AG10803 (cell line): ENCODE measurements at places on chromosomes 2 and 18.
A peak's percentile ranks its signal among the peaks of the same experiment; 100 is the strongest.

- peak; percentile 87 for DNase-seq
Measured at GRCh38 chr2:169479257-169480078, at the start of gene BBS5. Gene BBS5, plus strand, starts transcription at chr2:169479494. Its CDS starts 60 bp downstream, at chr2:169479554.

DNA sequence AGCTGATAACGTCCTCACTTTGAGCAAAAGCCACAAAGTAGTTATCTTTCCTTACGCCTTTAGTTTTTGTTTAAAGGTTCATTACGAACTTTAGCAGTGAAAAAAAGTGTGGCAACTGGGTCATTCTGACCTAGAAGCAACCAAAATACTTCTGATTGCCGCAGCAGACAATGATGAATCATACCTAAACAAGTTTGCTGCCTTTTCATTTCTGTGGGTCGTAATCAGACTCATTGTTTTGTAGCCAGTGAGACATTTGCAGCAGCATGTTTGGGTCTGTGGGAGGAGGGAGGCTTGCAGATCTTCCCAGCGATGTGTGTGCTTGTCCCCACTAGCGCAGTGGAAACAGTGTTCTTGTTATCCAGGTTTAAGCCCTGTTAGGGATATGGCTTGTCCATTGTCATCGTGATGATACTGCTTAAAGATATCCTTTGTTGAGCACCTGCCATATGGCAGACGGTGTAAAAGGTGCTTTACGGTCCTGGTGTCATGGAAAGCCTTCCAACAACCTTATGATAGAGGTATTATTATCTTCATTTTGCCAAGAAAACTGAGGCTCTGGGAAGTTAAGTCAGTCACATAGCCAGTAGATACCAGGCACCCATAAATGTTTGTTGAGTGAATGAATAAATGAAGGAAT lies 1.3 kb upstream of the GREB1 start:
- DNase-seq = peak; percentile 32

GRCh38 chr2:42925742-42926433 lies 133.5 kb upstream of the HAAO start:
- DNase-seq = peak; percentile 66

- DNase-seq = no peak
Measured at GRCh38 chr18:79416677-79417052, 20.9 kb downstream of the NFATC1 start.

DNA sequence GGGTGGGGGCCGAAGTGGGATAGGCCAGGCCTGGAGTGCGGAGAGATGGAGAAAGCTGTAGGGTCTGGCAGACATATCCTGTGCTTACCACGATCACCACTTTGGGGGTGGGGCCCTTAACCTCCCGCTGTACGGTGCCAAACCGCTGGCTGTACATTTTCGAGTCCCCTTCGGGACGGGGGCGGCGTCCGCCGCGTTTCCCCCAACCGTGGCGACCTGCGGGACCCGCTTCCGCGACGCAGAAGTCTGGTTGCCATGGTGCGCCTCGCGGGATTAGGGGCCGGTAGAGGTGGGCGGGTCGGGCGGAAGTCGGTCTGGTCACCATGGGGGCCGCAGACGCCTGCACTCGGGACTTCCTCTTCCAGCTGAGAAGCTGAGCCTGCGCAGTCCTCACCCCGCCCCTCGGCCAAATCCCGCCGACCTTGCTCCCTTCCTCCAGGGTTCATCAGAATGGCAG lies at the start of gene CFAP53:
Gene CFAP53, minus strand, starts transcription at position 248 of the 457 bp plus-strand sequence. Its CDS starts 91 bp downstream, at position 157.
- peak; percentile 87 for DNase-seq

DNA sequence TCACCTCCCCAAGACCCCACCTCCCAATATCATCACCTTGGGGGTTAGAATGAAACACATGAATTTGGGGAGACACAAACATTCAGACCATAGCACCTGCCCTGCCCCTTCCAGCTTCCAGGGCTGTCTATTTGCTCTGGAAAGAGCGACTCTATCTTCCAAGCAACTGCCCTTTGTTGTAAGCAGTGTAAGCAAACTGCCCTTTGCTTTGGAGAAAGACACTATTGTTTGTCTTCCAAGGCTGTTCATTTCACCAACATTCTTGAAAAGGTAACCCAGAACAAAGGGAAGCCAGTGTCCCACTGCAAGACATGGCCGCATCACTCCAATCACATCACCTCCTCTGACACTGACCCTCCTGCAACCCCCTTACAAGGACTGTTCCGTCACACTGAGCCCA lies 16.9 kb upstream of the SEH1L start:
- DNase-seq = no peak

DNA sequence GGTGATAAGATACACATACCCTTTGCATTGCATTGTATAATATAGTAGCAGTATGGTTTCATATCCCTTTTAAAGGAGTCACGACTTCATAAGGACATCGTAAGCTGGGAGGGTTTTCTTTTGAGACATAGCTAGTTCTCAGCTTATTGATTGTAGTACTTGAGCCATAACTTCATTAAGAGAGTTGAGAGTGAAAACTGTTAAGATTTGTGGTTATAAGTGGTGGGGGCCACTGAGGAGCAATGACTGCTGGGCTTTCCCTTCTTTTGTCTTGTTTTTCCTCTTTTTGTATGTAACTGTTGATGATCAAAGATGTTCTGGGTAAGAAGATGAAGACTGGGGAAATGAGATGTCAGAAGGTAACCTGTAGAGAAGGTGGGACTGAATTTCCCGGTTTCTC lies 11.0 kb downstream of the EIF5B start:
- DNase-seq = no peak

GRCh38 chr2:100054426-100054825 lies 88.0 kb downstream of the AFF3 start:
- no peak for DNase-seq

DNA sequence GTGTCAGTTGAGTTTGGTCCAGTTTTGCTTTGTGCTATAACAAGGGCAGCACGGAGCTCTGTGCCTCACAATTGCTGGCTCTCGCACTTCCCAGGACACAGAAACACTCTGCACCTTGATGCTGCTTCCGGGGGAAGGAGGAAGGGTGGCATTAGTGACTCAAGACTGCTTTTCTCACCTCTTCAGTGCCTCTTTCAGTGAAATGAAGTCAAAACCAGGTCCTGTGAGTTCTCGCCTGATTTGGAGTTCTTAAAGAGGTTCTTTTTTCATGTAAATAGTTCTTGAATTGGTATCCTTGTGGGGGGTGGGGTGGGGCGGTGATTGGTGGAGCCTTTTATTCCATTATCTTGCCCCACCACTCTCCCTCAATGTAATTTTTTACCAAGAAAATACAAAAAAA lies 91.5 kb upstream of the MYT1L start:
- no peak for DNase-seq

GRCh38 chr18:50875966-50876536 lies 2.9 kb upstream of the ME2 start:
- DNase-seq = no peak

DNA sequence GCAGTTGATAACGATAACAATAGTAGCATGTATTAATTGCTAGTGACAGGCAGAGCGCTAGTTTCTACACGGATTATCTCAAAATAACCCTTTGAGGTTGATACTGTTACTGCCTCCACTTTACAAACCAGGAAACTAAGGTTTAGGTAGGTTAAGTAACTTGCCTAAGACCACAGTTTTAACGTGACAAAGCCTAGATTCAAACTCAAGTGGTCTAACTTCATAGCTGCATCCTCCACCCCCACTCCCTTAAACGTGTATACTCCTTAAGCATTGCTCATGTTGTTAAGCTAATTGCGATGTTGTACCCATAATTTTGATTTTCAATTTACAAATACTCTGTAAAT lies 1.2 kb downstream of the ME2 start:
- DNase-seq = no peak

DNA sequence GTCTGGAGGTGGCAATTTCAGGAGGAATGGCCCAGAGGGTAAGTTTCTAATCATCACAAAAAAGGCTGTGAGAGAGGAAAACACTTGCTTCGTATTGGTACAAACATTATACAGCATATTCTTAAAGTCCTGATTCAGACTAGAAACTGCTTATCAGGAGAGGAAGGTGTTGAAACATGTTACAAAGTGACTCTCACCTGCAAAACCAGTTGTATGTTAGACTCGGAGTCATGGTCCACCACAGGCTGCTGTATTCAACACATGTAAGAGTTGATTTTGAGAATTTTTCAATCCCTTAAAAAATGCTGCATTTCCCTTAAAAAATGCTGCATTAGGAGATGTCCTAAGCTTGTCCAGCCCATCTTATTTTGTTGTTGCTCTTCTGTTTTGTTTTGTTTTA lies 61.5 kb downstream of the MBP start:
- DNase-seq = no peak

- DNase-seq = no peak
Measured at GRCh38 chr2:134508391-134508790, 210.4 kb downstream of the TMEM163 start.

- peak; percentile 49 for DNase-seq
Measured at GRCh38 chr18:25568986-25569385, 217.0 kb upstream of the ZNF521 start.

- no peak for DNase-seq
Measured at GRCh38 chr2:85758361-85759256, 4.8 kb downstream of the ATOH8 start.

GRCh38 chr2:62348700-62349099 lies 152.8 kb downstream of the B3GNT2 start:
- DNase-seq = no peak

DNA sequence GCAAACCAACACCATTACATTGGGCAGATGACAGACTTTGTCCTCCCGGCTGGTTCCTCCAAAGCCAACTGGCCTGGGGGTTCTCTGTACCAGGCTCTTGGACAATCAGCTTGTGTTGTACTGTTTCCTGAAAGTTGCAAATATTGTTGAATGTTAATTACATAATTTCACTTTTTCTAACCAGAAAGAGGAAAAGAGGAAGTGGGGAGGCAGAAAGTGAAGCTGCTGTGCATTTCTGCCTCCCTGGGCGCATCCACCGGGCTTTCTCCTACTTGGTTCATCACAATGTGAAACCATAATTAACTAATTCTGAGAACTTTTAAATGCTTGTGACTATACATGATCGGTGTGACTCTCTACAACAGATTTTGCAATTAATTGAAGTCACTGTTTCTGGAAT lies 10.1 kb downstream of the TWIST2 start:
- DNase-seq = no peak

GRCh38 chr18:23798824-23799223 lies 109.6 kb downstream of the LAMA3 start:
- no peak for DNase-seq

GRCh38 chr2:134796373-134796772 lies 42.0 kb upstream of the ACMSD start:
- no peak for DNase-seq

DNA sequence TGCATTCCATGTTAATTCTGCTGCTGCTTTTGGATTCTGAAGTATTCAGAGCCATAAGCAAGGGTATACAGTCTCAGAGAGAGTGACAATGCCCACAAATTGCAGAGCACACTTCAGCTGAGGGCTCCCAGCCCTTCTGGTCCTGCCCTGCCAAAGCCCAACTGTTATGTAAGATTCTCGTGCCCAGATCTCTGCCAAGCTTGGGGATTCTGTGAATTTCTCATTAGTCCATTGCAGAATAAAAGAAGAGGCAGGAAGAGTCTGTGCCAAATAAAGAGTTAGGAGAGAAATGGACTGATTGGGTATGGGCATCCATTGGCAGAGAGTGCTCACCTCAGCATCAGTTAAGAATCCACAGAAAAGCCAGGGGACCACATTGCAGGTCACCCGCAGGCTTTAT lies 112.0 kb upstream of the PNPT1 start:
- no peak for DNase-seq

GRCh38 chr2:6310256-6311215 lies 555.2 kb downstream of the CMPK2 start:
- no peak for DNase-seq

DNA sequence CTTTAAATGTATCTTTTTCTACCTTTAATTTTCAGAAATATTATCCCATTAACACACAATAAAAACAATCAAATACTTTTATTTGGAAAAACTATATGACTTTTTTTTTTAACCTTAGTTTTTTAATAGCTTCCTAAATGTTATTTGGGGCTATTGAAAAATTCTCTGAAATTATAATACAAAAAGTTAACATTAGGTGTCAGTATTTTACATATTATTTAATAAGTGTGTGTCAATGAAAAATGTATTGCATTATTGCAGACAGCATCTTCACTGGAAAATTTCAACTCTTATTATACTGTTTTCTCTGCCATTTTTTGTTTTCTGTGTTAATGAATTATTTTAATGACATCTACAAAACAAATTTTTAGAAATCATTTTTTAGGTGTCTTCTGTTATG lies 51.1 kb upstream of the ARHGAP15 start:
- DNase-seq = no peak

GRCh38 chr18:34224423-34225217 lies at the start of gene NOL4:
Gene NOL4, minus strand, starts transcription at chr18:34224913. Its CDS starts 1,660 bp downstream, at chr18:34223253.
- DNase-seq = no peak

DNA sequence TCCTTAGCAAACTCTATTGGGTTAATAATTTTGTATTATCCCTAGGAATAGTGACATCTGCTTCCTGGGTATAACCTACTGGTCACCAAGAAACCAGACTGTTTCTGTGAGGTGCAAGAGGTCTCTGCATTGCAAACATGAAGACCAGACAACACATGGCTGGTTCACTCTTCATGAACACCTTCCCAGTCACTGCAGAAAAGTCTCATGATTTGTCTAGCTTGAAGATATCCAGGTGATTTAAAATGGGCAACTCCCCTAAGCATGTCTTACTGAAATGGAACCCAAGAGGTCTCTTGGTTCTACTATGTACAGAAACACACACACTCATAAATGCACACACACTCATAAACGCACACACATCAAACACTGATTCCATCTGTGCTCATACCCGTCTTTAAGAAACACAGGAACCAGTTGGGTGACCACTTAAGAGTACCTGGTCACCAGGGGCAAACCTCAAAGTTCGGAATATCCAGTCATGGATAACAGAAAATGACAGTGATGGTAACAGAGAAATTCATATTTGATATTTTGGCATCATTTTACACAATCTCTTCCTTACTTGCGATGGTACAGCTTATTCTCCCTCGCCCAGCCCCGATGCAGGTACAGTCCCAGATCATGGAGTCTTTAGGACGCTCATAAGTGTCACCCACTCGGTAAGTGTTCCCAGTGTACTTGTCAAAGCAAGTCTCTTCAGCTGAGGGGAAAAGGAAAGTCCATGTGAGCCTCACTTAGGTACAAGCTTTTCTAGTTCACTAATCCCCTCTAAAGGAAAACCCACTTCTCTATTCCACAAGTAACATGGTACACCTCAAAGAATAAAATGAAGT lies 2.9 kb downstream of the FN1 start:
- peak; percentile 35 for DNase-seq

DNA sequence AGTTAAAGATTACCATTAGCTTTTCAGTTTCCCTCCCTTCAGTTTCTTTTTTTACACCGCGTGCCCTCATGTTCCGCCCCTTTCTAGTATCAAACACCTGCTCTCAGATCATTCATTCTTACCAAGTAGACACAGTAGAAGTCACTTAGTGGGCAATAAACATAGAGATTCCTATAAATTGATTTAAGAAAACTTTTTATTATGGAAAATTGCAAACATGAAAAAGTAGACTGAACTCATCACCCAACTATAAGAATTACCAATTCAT lies 21.2 kb upstream of the CNRIP1 start:
- DNase-seq = no peak

- no peak for DNase-seq
Measured at GRCh38 chr2:231383416-231384108, 11.9 kb upstream of the B3GNT7 start.

DNA sequence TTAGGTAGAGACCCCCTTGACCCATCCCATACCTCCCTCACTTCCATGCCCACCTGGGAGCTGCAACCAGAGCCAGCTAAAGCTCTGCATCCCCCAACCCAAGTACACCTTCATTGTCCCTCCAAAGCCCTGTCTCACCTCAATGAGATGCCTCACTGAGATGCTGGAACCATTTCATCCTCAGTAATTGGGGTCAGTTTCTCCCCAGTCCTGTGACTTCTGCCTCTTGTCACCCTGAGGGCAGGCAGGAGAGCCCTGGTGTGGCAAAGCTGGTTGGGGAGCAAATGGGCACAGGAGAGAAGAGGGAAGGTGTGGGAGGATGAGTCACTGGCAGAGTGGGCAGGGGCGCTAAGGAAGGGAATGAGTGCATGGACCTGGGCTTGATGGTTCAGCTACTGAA lies 27.9 kb upstream of the NT5DC4 start:
- DNase-seq = no peak
